ENCODE measurements at places on chromosomes 3 and 15.
A peak's percentile ranks its signal among the peaks of the same experiment; 100 is the strongest.

GRCh38 chr15:62104846-62105245 is 38.1 kb downstream of the C2CD4A start:
- DNase-seq, result no peak

GRCh38 chr3:46905213-46905560 is 27.7 kb downstream of the PTH1R start:
- DNase-seq, result no peak

- no peak for DNase-seq
These were observed 13.3 kb upstream of the LRRK1 start for GRCh38 chr15:100905850-100906249.

DNA sequence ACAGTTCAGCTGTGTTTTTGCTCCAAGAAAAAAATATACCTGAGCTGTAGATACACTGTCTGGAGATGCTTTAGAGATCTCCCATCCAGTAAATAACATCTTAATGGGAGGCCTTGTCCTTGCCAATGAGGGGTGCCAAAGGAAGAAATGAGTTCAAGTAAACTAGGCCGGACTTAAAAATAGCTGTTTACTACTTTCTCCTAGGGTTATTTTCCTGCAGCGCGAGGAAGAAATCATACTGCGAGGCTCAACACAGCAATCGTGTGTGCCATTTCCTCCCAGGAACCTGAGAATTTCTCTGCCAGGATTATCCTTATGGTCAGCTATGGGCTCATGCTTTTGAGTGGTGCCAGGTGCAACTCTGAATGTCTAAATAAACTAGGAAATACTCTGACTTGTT is 71.9 kb downstream of the CMTM8 start:
- no peak for DNase-seq

- DNase-seq, result no peak
These were observed 67.0 kb downstream of the ZNF609 start for GRCh38 chr15:64527263-64527984.

DNA sequence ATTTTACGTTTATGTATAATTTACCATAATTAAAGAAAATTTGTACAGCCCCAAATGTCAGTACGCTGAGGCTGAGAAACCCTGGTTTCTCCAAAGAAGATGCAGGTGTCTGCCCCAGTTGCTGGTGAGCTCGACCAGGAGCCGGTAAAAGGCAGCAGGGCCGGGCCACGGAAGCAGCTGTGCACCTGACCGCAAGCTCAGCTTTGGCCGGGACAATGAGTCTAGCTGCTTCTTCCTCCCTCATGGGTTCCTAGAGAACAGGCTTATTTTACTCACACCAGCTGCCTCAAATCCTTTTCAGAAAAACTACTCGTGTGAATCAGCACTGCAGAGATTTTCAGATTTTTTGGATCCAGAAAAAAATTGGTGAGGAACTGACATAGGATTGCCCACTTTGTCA is 18.0 kb upstream of the ZXDC start:
- no peak for DNase-seq

- DNase-seq, result no peak
These were observed 60.4 kb upstream of the SLC24A5 start for GRCh38 chr15:48060396-48060795.

- DNase-seq, result peak; percentile 21
These were observed 73.0 kb downstream of the OXNAD1 start for GRCh38 chr3:16337856-16338540.

GRCh38 chr3:146227486-146227885 is 23.4 kb downstream of the PLSCR4 start:
- DNase-seq, result no peak

DNA sequence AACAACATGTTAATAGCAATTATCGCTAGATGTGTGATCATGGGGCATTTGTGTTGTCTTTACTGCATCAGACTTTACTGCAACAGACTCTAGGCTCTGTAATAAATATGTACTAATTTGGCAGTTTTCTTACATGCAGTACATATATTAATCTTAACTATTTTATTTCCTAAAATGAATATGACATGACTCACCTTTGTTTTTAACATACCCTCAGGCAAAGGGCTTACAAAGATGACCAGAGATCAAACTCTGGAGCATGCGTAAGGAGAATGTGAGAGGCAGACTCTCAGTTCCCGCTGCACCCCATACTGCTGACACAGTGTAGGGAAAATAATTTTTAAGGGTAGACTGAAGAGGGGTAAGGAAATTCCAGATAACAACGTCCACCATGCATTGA is 7.2 kb upstream of the FAM174B start:
- no peak for DNase-seq

- no peak for DNase-seq
These were observed 41.7 kb downstream of the ARPP21 start for GRCh38 chr3:35680866-35681650.

- DNase-seq, result no peak
These were observed 231.8 kb downstream of the RBMS3 start for GRCh38 chr3:29512641-29513040.

DNA sequence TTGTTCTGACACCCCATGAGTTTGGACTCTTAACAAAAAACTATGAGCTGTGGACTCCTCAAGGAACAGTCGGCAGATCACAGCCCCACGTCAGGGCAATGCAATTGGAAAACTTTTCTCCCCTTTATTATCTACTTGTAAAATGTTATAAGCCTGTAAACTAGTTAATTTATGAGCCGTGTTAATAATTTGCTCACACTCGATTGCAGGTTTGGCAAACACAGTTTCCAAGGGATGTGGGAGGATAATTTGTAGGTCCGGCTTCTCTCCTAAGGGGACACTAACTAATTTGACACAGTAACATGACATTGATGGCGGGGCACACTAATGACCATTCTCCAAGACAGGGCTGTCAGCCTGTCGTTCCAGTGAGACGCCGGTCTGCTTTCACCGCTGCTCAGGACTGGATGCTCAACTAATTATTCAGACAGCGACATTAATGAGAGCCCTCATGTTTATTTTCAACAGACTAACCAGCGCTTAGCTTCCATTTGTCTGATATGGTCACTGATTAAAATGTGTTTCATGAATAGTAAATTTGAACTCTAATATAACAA is 222.1 kb downstream of the FOXP1 start:
- DNase-seq, result no peak

DNA sequence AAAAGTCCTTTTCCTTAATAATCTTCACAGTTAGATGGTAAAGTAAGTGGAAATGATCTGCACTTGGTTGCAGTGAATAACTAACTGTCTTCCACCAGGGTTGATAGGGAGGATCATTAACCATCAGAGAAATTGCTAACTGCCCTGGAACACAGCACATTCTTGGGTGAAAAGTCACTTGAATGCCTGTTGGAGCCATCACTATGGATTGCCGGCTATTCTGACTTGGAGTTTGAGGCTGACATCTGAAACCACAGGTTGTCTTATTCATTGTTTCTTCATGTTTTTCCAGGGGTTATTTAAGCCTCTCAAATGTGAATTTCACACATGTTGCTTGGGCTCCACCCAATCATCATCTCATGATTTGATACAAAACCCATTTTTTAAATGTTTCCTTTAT is 901.4 kb downstream of the MCTP2 start:
- no peak for DNase-seq

- DNase-seq, result no peak
These were observed 45.8 kb upstream of the SENP5 start for GRCh38 chr3:196821806-196822355.

- DNase-seq, result no peak
These were observed 65.3 kb upstream of the FLNB start for GRCh38 chr3:57942872-57943283.

- DNase-seq, result peak; percentile 32
These were observed 1.0 kb upstream of the IGF2BP2 start for GRCh38 chr3:185825639-185826481.

DNA sequence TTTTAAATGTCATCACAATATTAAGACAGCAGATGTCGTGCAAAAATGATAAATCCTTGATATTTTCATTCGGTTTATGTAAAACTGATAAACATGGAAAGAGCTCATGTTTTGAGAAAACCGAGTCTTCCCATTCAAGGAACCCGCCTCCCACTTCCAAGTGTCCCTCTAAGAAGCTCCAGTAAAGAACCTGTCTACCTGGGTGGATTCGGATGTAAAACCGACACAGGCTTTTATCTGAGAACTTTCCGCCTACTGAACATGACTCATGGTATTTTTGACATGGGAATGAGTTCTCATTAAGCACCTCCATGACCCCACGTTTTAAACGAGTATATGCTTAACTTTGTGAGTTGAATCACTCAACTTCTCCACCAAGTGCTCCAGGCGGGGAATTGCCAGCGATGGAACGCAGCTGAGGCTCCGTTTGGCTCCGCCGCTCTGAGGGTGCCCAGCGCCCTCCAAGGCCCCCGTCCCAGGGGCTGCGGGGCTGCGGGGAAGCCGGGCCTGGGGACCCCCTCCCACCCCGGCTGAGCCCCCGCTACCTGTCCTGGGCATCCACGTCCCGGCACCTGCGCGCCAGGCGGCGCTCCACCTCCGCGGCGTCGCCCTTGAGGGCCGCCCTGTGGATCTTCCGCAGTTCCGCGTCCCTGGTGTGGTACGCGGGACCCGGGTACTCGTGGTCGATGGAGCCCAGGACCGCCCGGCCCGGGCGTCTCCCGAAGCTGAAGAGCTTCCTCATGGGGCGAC is 119.9 kb downstream of the LMLN start:
- peak; percentile 55 for DNase-seq

DNA sequence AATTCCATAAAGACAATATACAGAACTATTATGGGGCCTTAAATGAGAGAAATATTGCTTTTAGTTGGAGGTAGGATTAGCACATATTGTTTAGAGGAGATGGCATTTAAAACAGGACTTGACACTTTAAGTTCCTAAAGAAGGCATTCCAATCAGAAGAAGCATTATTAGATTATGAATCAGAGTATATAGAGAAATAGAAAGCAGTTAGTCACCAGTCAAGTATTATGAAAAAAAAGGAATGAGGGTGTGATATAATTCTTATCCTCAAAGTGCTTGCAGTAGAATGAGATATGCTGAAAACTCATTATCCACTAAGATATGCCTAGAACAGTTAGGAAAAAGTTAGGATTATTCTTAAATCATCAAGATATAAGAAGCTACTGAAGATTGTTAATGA is 456.2 kb downstream of the ZNF385D start:
- no peak for DNase-seq

- no peak for DNase-seq
These were observed 80.2 kb upstream of the ACP3 start for GRCh38 chr3:132236701-132237651.

- no peak for DNase-seq
These were observed 238.0 kb upstream of the LRIG1 start for GRCh38 chr3:66738625-66739365.

DNA sequence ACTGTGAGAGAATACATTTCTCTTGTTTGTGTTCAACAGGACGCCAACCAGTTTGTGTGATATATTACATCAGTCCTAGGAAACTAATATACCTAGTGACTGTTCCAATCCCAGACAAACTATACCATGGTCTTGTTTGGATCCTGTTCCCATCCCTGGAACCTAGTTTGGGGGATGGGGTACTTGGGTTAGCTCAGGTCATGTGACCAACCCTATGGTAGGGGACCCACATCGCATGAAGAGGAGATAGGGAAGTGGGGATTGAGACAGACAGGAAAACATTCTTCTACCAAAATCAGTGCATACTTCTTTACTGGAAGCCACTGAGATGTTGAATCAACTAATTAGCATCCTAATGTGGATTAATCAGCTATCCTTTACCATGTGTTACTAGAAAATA is 146.1 kb downstream of the THSD4 start:
- no peak for DNase-seq

DNA sequence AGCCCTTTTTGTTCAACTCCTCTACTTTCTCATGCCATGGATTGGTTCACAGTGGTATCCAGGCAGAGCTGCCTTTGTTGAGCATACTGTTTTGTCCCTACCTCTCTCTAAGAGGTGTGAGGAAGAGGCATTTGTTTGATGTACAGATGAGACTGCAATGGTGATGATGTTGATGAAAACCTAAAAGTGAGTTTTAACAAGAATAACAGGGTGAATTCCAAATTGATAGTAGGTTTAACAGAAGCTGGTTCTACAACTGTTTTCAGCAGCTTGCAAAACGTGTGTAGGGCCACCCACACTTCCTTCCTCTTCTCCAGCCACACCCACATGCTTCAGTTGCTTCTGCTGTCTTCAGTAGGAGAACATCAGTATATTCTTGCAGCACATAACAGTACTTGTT is 10.2 kb downstream of the SNRK start:
- DNase-seq, result peak; percentile 55

- DNase-seq, result no peak
These were observed 398.8 kb downstream of the MECOM start for GRCh38 chr3:169264711-169265110.

GRCh38 chr15:77506311-77507142 is 85.8 kb downstream of the HMG20A start:
- no peak for DNase-seq

DNA sequence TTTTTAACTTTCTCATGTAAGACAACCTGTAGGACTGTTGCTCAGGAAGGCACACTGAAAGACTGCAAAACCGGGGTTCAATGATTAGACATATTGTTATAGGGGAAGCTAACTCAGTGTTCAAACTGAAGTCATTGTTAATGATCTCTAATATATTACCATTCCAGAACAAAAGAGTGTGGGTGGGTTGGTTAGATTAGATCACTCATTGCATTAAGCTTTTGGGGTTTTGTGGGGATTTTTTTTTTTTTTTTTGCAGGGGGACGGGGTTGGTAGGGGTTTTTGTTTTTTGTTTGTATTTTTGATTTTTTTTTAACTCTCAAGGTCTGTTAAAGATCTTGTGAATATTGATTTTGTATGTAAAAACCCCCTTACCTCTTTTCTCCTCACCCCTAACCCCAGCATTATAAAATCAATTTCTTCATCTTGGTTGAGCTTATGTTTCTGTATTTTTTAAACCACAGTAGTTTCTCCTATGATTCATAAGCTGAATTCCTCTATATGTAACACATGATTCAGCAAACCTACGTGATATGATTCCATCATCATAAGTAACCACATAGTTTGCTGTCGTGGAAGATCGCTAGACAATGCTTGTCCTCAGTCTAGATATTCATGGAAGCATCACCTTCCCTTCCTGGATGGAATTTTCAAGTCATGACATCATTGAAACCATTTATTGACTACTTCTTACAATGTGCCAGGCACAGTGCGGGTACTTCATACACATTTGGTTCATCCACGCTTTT is 544.1 kb upstream of the MDFIC2 start:
- DNase-seq, result no peak

DNA sequence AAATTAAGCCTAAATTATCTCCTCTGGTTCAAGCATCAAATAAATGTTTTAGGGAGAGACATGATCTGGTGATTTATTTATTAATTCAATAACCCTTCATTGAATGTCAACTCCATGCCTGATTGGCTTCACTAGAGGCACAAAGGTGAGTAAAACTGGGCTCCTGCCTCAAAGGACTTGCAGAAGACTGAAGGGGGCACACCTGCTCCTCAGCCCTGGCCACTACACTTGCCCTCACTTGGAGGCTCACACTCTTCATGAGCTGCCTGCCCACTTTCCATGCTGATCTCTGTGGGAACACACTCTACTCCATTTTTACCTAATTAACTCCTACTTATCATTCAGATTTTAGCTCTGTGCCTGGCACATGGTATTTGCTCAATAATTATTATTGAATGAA is 84.4 kb upstream of the KCNMB2 start:
- no peak for DNase-seq

GRCh38 chr15:81751816-81752545 is 293.8 kb downstream of the MEX3B start:
- no peak for DNase-seq
